ENCODE measurements at places on chromosomes 11 and 22.

- DNase-seq: no peak
Measured at GRCh38 chr11:12505183-12505582, 127.8 kb downstream of the PARVA start.

DNA sequence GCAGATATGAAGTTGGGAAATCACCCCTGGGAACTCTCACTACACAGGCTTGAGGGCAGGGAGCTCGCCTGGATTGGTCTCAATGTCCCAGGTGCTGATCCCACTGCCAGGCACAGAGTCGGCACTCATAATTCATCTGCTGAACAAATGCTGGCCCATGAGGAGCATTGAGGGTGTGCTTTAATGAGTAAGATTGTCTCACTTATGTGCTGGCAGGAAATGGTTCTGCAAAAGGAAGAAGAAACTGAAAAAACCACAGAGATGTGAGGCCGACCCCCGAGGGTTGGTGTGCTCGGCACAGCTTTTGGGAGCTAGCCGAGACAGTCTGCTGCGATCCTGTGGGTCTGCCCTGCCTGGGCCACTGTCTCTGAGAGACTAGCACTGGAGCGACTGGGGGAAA is 9.4 kb downstream of the PLAAT2 start:
- no peak for DNase-seq

DNA sequence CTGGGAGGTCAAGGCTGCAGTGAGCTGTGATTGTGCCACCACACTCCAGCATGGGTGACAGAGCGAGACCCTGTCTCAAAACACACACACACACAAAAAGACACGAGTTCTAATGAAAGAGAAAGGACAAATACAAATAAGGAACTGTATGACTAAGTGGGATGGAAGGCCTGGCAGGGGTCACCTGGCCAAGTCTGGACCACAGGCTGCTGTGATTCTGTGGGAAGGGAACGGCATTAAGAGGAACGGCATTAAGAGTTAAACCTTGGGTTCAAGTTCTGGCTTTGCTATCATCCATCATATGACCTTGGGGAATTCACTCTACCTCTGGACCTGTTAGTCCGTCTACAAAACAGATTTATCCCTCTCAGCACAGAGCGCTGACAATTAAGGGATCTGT is 47.7 kb downstream of the LRFN4 start:
- no peak for DNase-seq

GRCh38 chr11:112665291-112665690 is 295.9 kb upstream of the NCAM1 start:
- DNase-seq: no peak

DNA sequence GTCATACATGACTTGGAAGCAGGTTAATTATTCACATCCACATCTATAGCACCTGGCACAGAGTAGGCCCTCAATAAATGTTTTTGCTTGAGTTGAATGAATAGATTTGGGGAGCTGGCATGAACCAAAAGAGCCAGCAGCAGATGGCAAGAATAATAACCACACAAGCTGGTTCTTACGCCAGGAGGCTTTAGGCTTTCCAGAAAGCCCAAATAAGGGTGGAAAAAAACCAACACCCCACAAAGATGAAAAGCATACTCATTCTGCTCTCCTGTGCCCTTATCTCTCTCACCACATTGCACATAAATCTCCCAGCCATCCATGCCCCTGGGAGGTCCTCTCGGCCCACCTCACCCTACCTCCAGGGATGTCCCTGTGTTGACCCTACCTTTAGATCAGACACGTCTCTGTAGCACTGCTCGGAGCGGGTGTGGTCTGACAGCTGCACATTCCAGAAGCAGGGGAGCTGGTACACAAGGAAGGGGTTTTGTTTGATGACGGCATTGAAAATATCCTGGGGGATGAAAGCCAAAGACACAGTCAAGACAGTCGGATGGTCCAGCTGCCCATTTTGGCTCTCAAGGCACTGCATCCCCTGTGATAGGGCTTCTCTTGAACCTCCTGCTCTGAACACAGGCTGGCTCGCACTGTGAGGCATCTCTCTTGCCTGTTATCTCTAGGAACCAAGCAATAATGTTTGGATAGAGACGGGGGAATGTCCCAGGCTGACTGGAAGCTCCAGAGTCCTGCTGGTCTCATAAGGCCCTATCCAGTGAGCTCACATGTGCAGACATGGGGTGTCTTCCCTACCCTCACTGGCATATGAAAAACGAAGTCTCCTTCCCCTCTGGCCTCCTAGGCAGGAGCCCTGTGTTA is 323.6 kb upstream of the SYN3 start:
- DNase-seq: no peak

DNA sequence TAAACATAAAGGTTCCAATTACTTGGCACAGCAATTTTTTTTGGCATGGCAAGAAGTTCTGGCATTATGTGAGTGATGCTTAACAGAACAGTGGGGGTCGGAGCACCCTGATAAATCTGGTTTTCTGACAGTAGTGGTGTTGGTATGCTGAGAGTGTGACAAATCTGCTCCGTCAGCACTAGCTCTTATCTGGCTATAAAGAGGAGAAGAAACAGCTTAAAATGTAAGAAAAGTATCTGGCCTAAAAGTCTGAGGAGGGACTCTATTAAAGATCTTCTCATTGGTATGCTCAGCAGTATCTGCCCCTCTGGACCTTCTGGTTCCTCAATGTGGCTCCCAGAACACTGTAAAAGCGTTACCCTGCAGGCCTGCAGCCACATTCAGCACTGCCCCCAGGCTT is 137.4 kb downstream of the PLEKHA7 start:
- DNase-seq: no peak

DNA sequence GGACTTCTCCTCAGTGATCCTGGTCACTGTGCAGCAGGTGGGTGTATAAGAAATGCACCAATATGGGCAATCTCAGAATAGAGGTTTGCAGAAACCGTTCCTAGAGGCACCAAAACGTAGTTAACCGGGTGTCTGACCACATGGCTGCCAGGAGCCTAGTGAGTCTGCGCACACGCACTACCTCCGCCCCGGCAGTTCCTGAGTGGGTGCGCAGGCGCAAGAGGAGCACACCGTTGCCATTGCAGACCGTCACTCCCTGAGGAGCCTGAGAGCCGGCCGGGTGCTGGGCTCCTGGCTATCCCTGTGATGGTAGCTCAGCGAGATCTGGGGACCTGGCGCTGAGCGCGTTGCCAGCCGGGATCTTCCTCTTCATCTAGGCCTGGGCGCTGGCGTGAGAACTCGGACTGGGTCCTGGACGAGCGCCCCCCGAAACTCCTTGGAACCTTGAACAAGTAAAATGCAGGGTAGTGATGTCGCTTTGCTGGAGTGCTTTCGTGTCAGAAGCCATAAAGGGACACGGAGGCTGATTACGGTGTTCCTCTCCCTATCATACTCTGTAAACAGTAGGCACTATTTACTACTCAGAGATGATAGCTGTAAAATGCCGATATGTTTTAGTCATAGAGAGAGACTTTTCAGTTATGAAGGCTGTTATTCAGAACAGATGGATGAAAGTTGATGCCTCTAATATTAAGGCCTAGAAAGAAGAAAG is at the start of gene MS4A13:
TSS of gene MS4A13 (plus strand) at position 249 of the 712 bp plus-strand sequence. CDS start 2,692 bp downstream, outside the sequence.
- DNase-seq: no peak

- peak; percentile 7 for DNase-seq
Measured at GRCh38 chr11:88779577-88779976, 286.2 kb downstream of the GRM5 start.

GRCh38 chr11:69298267-69299022 is 4.5 kb downstream of the MYEOV start:
- DNase-seq: no peak

DNA sequence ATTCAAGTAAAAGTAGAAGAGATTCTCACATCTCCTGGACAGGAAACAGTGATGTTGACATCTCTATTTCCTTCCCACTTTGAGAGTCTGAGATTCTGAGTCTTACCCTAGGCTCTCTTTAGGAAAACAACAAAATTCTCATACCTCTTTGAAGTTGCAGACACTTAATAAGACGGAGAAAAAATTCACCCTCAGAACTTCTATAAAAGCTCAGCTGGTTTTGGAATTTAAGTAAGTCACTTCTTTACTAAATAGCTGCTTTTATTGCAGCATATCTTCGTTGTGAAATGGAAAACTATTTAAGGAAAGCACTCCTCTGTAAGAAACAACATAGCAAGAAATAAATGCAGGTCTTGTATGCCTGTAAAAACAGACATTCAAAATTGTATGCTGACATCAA is 79.1 kb downstream of the MSANTD4 start:
- DNase-seq: no peak

DNA sequence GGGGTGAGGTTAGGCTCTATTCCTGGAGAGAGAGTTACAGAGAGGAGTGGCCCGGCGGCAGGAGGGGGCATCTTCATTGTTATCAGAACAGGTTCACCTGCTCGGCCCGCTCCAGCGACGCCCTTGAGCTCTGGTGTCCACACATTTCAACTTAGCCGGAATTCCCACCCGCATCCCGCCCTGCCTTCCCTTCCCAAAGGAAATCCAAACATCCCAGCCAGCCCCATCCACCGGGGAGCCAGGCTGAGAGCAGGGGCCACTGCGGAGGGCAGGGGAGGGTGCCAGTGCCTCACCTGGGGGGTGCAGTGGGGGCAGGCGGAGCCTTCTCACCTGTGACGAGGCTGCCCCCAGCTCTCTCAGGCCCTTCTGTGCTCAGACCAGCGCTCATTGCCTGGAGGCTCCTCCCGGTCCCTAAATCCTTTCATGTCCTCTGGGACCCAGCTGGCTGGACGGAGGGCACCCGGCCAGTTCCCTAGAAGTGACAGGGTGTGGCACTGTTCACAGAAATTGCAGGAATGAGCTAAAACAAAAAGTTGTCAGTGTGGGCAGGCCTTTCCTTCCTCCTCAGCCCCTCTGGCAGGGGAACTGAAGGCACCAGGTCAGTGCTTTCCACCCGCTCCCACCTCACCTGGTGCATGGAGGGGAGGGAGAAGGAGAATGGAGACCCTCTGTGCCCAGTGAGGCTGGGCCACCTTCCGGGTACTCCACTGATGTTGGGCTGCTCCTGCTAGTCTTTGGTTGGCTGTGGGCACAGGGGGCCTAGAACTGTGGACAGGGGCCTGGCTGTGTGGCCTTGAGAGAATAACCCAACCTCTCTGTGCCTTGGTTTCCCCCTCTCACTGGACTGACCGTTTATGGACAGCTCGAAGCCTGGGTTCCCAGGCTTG is 2.2 kb upstream of the MRGPRG start:
- no peak for DNase-seq

DNA sequence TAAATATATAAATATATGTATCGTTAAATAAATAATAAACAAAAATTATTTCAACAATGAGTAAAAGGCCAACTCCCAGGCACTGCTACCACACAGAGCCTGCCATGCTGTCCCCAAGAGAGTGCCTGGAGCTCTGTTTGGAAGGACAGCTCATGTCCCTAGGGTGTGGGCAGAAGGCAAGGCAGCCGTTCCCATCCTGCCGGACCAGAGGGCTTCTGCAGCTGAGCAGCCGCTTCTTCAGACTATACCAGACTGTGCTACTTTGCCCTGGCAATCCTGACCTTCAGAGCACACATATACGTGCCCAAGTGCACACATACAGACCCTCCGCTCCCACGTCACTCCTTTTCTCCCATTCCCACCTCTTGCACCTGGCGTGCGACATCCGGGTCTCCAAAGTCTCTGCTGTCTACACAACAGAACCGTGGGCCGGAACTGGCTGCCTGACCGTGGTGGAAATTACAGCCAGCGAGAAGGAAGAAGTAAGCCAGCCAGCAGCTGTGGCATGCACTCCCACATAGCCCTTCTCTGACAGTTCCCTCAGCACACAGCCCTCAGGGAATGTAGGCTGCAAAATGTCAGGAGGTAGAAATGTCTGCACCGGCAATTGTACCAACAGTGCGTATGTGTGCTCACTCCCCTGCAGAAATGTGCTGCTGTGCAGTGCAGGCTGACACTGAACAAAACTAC is 24.0 kb downstream of the PAX6 start:
- DNase-seq: no peak

DNA sequence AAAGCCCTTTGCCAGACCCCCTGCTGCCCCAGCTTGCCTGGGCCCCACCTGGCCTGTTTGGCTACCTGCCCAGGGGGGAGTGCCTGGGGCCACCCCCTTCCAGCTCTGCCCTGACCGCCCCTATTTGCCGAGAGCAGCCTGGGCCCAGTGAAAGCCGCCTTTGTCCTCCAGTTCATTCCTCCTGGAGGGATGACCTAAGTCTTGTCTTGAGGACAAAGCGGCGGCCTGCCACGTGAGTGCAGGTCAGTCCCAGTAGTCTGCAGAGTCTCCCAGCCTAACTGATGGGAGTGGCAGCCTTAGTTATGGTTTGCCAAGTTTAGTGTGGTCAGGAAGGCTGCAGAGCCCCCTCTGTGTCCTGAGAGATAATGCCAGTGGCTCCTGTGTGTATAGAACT is 115.9 kb upstream of the CRYBB3 start:
- DNase-seq: no peak

GRCh38 chr11:67614730-67615714 is 8.3 kb downstream of the NDUFV1 start:
- DNase-seq: no peak

GRCh38 chr22:46994265-46994664 is 231.8 kb downstream of the TBC1D22A start:
- no peak for DNase-seq
